ENCODE measurements at places on chromosomes 11 and 22. TPM values are rescaled to one million over a fixed set of nuclear protein-coding genes. Genes with fewer than 3 reads are reported as not detected.

The MMP1 gene
- total RNA-seq = 34.4 TPM

The SYCE3 gene
- not detected for total RNA-seq

The UPK3A gene
- not detected for total RNA-seq

The CELSR1 gene
- total RNA-seq = 24.9 TPM

The MYOD1 gene
- not detected for total RNA-seq

The RIBC2 gene
- total RNA-seq = 1.7 TPM

The MMP12 gene
- total RNA-seq = not detected

The SERPIND1 gene
- total RNA-seq = not detected

The MS4A6E gene
- total RNA-seq = not detected

The PRPF19 gene
- 88.3 TPM for total RNA-seq

The P2RY2 gene
- total RNA-seq = 6.3 TPM

The GNG3 gene
- total RNA-seq = not detected

The IL18 gene
- 52.6 TPM for total RNA-seq

The FADS3 gene
- 7.9 TPM for total RNA-seq

The OR8K5 gene
- total RNA-seq = not detected

The MCM5 gene
- total RNA-seq = 94.1 TPM

The KDM4F gene
- total RNA-seq = not detected

The RIMBP3B gene
- total RNA-seq = not detected

The DEFB131B gene
- total RNA-seq = not detected

The SMIM35 gene
- not detected for total RNA-seq

The SMTNL1 gene
- total RNA-seq = not detected

The TMEM86A gene
- 0.71 TPM for total RNA-seq

The HTR3A gene
- total RNA-seq = not detected

The MCHR1 gene
- 0.28 TPM for total RNA-seq

The TNNT3 gene
- not detected for total RNA-seq

The WBP2NL gene
- 0.41 TPM for total RNA-seq

The ALKBH3 gene
- 44.8 TPM for total RNA-seq

The SPECC1L gene
- total RNA-seq = 29.2 TPM

The TMEM109 gene
- 61.9 TPM for total RNA-seq

The BATF2 gene
- 0.28 TPM for total RNA-seq

The TECTA gene
- total RNA-seq = 0.11 TPM

The MMP11 gene
- total RNA-seq = 0.25 TPM

The SCGB1A1 gene
- total RNA-seq = not detected

The MFRP gene
- not detected for total RNA-seq

The LARGE2 gene
- 48.1 TPM for total RNA-seq

The SLC22A25 gene
- total RNA-seq = not detected

The HSD17B12 gene
- total RNA-seq = 94.6 TPM

The OMP gene
- total RNA-seq = not detected

The LRRC55 gene
- total RNA-seq = not detected

The KRTAP5-5 gene
- not detected for total RNA-seq

The KRTAP5-10 gene
- not detected for total RNA-seq

The KRTAP5-7 gene
- not detected for total RNA-seq

The LRRC74B gene
- total RNA-seq = not detected

The GLYATL1 gene
- total RNA-seq = 0.18 TPM

The KRTAP5-4 gene
- not detected for total RNA-seq

The SERPING1 gene
- 13.0 TPM for total RNA-seq

Data from foreskin keratinocyte (primary cell).